CD4-positive, alpha-beta T cell (primary cell): ENCODE measurements at places on chromosomes 4 and X.

DNA sequence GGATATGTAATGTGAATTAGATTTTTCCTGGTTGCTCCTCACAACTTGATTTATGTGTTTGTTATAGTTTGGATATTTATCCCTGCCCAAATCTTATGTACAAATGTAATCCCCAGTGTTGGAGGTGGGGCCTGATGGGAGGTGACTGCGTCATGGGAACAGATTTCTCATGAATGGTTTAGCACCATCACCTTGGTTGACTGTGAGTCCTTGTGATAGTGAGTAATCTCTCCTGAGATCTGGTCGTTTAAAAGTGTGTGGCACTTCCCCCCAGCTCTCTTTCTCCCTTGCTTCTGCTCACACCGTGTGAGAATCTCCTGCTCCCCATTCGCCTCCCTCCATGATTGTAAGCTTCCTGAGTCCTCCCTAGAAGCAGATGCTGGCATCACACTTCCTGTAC, 2.2 kb downstream of the MID2 start:
- DNase-seq: no peak

DNA sequence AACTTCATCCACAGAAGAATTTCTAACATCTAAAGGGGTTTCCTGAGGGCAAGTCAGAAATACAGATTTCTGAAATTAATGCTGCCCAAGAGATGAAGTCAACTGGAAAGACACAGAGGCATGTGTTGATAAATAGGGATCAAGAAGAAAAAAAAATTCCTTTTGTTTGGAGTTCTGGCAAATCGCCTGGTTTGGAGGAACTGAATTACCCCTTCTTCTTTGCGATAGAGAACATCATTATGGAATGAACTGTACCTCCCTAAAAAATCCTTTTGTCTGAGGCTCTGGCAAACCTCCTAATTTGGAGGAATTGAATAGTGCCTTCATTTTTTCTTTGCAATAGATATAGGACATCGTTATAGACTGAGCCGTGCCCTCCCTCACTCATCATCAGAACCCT, 200.9 kb downstream of the DHRSX start:
- DNase-seq: no peak

DNA sequence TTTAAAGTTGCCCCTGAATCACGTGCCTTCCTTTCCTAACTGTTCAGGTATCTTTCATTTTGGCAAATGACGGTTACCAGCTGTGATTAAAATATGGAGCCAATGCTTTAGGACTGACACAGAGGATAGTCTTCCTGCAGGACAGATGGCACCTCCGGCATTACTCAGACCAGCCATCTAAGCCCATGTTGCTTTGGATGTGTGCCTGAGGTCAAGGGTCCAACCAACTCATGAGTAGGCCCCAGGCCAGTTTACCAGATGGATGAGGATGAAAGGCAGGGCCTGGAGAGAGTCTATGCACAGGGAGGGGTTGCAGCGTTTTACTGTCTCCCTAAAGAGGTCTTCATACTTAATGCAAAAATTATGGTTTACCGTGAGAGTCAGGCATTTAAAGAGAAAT, 174.0 kb upstream of the GATB start:
- no peak for DNase-seq

GRCh38 chr4:70713453-70714078, 8.2 kb upstream of the RUFY3 start:
- DNase-seq: no peak

DNA sequence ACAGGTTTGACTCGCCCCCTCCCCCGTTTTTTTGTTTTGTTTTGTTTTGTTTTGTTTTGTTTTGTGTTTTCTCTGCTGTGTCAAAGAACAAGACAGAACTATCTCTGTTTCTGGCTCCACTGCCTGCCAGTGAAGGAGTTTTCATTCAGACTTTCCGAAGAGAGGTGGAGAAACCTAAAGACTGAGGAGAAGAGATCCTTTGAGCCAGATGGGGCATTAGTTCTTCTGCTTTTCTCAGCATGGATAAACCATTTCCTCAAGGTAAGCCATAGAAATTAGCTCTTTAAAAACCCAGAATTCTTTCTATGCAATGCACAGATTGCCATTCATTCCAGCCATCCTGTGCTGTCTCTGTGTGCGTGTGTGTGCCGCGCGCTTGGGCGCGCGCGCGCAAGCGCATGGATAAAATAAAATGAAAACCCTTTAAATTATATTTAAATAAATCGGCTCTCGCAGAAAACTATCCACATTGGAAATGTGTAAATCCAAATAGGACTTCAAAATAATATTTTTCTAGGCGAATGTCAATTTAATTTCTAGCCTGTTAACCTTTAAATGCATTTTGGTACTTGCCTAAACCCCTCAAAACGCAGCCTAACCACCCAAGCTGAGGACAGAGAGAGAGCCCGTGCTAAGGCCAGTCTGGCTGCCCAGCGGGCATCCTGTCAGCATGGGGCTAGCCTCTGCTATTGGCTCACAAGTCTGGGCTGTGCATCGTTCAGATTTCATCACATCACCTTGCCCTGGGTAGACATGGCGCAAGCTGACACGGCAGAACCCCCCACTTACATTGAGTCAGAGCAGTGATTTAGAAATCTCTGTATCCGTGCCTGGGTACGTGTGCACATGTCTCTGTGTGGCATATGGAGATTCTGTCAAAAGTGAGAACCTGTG, 113.0 kb upstream of the VAMP7 start:
- DNase-seq: peak; percentile 1

- DNase-seq: no peak
Observed at GRCh38 chrX:133905305-133905704, 80.1 kb downstream of the GPC3 start.

- DNase-seq: no peak
Observed at GRCh38 chr4:186728631-186729271, 5.1 kb upstream of the FAT1 start.

DNA sequence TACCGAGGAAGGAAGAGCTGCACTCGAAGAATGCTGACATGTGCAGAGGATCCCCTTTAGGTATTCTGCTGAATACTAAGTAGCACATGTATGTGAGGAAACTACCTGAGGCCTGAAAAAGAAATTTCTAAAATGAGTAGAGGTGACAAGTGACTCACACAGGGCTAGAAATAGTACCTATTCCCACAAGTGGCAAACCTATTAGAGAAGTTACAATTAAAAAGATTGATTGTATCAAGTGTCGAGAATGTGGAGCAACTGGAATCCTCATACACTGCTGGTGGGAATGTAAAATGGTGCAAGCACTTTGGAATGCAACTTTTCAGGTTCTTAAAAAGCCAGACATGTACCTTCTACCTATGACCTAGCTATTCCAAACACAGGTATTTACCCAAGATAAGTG, 47.4 kb downstream of the CCSER1 start:
- no peak for DNase-seq

- DNase-seq: no peak
Observed at GRCh38 chrX:131918839-131919238, 104.3 kb upstream of the STK26 start.

DNA sequence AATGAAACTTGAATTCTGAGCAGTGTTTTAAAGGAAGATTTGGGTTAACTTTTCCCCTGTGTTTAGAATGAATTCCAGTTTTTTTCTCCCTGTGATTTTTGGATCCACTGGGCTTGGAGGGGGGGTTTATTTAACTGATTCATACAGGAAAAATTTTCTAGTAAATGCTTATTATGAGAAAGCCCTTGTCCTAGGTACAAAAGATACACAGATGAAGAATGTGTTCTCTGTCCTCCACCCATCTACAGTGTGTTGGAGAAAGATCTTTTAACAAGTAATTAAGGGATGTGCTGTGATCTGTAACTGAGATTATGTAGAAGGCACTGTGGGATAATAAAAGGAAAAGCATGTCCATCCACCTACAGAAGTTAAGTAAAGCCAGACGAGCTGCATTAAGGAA, 103.9 kb downstream of the STIM2 start:
- no peak for DNase-seq

DNA sequence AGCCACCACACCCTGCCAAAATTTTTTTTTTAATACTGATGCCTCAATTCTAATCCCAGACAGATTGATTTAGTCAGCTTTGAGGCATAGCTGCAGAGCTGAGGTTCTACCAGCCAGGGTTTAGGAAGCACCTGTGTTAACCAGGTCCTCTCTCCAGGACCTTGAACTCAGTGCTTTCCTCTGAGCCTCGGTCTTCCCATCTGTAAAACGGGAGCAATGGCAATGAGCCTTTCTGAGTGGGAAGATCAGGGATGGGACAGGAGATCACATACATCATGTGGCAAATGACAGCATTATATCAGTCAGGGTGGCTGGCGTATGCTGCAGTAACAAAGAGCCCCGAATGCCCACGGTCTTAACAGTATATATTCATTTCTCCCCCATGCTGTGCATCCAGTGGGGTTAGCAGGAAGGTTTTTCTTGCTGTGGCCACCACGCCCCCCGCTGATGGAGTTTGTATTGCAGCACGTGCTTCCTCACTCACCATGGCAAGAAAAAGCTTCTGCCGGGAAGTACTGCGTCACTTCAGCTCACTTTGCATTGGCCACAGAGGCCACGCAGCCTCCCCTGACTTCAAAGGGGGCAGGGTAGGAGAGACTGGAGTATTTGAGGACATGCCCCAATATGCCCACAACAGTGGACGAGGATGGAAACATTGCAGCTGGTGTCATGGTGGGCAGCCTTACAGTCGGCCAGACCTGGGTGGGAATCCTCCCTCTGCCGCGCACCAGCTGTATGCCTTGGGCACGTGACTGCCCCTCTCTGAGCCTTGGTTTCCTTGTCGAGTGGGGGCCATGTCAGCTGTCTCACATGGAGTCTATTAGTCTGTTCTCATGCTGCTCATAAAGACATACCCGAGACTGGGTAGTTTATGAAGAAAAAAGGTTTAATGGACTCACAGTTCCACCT, 24.1 kb upstream of the MRFAP1 start:
- no peak for DNase-seq

- DNase-seq: no peak
Observed at GRCh38 chr4:161260819-161261218, 903.0 kb downstream of the FSTL5 start.
